ENCODE measurements at places on chromosomes 1 and 21.

- no peak for DNase-seq
Observed at GRCh38 chr21:14911351-14911750, 153.4 kb downstream of the NRIP1 start.

- DNase-seq = no peak
Observed at GRCh38 chr1:34163792-34164731, 968 bp downstream of the CSMD2 start.

DNA sequence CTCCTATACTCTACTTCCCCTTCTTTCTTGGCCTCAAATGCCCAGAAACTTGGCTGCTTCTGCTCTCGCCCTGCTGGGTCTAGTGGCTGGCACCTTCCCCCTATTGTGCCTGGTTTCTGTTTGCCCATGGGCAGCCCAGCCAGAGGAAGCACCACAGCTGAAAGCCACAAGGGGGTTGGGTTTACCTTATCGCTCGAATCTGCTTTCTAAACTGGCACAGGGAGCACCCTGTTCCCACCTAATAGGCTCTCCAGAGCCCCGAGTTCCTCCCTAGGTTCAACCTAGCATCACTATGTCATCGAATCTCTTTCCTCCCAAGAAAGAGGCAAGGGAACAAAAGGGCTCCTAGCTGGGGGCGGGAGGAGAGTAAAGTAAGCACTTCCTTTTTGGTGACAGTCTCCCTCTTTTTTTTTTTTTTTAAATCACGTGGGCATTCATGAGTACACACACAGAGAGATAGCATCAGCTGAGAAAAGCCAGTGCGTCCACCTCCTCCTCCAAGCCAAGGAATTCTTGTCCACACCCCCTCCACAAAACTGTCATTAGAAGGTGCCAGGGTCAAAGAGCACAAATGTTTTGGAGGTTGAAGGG, 72.8 kb downstream of the PLEKHA6 start:
- no peak for DNase-seq

DNA sequence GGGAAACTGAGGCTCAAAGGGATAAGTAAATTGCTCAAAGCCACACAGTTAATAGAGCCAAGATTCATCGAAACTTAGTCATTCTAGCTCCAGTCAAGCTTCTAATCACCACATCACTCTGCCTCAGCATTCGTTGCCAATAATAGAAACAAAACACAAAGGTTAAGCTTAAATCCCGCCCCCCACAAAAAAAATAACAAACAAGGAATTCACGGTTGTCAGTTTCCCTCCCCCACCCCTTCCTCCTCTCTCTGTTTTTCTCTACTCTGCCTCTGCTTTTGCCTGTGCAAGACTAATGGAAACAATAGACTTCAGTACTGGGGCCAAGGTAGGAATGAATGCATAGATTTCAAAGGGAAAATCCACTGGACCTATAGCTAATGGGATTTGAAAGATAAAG, 70.7 kb upstream of the ZNF644 start:
- no peak for DNase-seq

DNA sequence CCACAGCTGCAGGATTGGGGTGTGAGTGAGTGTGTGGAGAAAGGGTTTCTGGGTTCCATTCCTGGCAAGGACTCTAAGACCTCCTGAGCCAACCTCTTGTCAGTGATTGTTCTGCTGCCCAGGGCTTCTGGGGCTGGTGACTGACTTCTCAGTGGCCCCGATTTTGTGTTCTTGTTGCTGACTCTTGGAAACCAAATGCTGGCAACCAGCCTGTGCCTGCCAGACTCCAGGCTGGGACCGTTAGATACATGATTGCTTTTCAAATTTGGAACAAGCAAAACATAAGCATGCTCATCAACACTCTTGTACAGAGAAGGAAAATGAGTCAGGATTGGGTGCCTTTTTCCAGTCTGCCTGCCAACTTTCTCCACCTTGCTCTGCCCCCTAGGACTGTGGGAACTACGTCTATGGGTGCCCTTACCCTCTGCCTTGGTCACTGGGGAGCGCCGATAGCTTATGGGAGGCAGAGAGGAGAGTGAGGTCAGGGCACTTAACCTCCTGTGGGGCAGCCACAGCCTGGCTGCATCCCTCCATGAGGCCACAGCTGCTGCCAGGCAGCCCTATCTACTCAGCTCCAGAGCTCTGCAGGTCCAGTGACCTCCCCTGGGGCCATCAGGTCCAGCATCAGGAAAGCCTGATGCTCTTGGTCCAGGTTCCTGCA, 39.3 kb upstream of the EPS8L3 start:
- no peak for DNase-seq

- no peak for DNase-seq
Observed at GRCh38 chr1:53275566-53275965, 37.2 kb upstream of the MAGOH start.

- DNase-seq = no peak
Observed at GRCh38 chr1:192639607-192640368, 3.8 kb downstream of the RGS13 start.

GRCh38 chr1:178539291-178539690, 26.4 kb downstream of the TEX35 start:
- no peak for DNase-seq

- DNase-seq = no peak
Observed at GRCh38 chr21:45030682-45031570, 43.5 kb upstream of the ADARB1 start.

DNA sequence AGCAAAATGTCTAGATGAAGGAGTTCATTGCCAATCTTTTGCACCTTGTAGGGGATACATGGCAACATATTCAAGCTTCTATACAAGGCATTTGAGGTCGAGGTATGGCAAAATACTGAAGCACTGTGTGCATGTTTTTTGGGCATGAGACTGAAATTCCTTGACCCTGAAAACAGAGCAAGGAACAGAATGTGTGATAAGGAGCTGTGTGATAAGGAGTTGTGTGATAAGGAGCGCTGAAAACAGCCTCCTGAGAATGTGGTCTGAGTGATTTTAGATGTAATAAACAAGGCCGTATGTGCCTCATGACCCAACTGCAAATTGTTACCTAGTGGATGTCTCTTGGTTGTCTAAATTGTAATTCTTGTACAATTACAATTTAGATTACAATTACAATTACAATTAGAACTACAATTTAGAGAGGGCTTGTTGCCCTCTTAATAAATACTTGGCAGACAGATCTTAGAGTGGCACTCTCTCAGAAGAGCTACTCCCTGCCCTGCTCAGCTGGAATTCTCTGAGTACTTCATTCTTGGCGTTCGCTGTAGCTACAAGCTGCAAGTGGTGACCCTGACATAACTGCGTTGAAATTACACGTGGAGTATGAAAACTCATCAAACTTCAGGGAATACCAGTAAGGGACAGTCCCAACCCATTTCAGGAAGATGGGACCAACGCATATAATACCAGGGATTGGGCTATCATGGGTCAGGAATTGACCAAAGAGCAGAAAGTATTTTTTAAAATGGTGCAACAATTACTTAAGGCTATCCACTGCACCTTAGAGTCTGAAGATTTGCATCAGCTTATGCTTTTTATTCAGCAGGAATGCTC, 20.0 kb upstream of the ITLN1 start:
- no peak for DNase-seq

DNA sequence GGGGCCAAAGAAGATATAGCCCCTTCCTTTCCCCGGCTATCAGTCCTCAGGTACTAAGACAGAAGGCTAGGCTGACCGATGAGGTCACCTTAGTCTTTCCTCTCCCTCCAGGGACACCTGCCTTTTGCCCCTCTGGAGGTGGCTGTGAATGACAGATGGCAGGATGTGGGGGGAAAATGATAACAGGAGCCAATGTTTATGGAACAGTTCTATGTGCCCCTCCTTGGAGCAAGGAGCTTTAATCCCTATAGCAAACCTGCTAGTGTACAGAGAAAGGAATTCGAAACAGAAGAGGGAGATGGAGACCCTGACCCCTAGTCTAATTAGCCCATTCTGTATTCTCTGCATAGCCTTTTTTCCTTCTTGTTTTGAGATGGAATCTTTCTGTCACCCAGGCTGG, 28.1 kb downstream of the SERINC2 start:
- no peak for DNase-seq

DNA sequence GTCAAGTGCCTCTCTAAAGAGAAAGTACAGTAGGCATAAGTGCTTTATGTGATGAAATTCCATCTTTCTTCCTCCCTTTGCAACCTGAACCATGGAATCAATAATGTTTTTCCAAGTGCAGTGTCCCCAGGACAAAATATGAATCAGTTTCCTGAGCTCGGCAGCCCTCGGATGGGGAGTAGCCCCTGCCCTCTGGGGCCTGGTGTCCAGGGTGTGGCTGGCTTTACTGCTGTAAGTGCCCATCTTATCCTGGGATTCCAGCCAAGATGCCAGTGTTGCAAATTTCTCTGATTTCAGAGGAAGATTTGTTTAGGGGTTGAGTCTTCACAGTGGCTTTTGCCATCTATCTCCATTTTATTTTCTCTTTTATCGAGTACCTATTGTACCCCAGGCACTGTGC, 40.5 kb upstream of the SRP9 start:
- no peak for DNase-seq

DNA sequence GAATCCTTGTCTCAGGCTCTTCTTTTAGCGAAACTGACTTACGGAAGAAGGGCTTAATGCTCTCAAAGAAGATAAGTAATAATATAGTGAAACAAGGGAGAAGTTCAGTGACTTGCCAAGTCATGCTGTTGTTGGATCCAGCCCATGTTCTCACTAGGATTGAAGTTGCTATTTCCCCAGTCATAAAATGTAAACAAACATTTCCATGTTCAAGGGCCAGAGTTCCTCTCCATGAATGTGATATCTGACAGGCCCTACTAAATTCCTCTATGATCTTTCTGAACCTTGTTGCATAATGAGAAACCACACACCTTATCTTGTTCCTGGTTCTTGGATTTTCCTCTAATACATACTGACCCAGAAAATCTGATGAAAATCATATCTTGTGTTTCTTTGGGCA, 876.5 kb upstream of the B3GALT2 start:
- no peak for DNase-seq

- no peak for DNase-seq
Observed at GRCh38 chr21:29148530-29148929, 18.1 kb downstream of the MAP3K7CL start.

DNA sequence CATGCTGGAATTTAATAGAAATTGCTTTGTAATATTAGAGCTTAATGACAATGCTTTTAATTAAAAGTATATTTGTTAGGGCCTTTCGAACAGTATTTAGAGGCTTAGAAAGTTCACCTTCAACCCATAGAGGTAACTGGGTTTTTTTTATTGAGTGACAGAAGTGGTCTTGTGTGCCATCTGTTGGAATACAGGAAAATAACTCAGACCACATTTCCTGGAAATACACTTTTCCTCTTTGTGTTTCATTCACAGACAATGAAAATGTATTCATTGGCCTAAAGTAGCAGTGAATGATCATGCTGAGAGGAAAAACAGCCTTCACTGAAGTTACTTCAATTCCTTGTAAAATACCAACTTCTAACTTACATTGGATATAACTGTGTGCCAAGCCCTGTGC, 83.6 kb upstream of the L1TD1 start:
- no peak for DNase-seq

GRCh38 chr1:234918961-234919761, 209.5 kb downstream of the TOMM20 start:
- DNase-seq = no peak

GRCh38 chr1:210654176-210654981, 325.7 kb downstream of the HHAT start:
- no peak for DNase-seq

DNA sequence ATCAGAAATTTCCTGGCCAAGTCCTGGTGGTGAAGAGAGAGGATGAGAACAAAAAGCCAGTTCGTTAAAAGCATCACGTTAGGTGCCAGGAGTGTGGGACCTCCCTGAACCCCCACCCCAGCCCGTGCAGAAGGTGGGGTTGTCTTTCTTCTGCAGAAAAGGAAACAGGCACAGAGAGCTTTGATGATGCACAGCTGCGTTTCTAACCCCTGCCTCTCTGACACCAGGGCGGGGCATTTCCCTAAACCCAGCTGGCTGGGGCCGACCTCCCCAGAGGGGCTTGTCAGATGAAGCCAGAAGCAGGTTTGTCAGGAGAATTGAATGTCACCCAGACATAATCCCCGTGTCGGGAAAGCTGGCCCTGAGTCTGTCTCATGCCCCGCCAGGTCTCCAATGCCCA, 189.3 kb upstream of the EDN2 start:
- no peak for DNase-seq

DNA sequence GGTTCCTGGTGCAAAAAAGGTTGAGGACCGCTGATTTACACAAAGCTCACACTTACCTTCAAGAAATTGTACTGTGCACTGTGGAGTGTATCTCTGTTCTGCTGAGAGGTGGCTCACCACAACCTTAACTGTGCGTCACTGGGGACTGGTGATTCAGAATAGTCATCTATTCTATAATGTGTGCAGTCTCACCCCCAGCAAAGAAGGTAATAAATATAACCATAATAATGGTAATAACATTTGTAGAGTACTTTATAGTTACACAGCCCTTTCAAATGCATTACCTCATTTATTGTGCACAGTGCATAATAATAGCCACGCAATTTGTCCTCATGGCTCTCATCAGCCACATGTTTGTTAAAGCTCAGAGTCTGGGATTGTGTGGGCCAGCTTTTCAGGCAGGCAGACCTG, 59.4 kb upstream of the DUSP10 start:
- no peak for DNase-seq

- no peak for DNase-seq
Observed at GRCh38 chr1:19448491-19449439, 36.6 kb downstream of the CAPZB start.

GRCh38 chr1:81433676-81434075, 367.1 kb upstream of the ADGRL2 start:
- no peak for DNase-seq

- DNase-seq = no peak
Observed at GRCh38 chr21:33241846-33242245, 12.1 kb downstream of the IFNAR2 start.

DNA sequence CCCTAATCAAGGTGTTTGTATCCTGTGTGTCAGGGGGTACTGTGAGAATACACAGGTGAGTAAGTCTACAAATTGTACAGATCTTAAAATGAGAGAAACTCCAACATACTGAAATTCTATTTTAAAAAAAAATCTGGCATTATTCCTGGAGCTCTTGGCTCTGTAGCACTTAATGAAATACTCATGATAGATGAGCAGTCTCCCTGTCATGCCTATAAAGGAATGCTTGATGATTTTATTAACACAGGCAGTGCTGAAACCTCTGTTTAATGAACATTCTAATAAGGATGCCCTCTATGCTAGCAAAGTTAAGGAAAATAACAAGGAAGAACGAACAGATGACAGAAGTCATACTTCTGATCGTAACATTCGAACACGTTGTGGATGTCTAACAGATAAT, 233.9 kb upstream of the NEGR1 start:
- no peak for DNase-seq

GRCh38 chr1:31529999-31530684, 46.2 kb upstream of the TINAGL1 start:
- no peak for DNase-seq

DNA sequence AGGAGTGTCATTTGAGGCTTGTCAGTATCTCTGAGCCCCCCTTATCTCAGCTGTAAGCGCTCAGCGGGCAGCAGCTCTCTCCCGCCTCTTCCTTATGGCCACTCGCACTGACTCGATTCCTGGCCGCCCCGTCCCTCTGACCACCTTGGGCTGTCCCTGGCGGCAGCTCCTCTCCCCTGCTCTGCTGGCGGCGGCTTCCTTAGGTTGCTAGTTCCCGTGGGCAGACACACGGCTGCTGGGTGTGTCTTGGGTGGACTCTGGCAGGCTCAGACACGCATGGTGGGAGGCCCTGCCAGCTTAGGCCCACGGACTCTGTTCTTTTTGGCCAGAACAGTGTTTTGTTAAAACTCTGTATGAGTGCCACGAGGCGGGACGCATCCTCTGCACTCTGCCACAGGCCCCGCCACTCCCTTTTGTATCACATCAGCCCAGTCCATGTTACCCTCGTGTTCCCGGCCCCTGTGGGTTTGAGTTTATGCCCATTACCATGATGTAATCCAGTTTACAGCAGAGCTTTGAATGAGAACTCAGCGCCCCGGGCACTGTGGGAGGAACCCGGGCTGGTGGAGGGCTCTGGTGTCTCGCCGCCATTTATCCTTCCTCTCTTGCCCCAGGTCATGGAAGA, 45.9 kb downstream of the COQ8A start:
- DNase-seq = no peak

Data from stimulated activated CD8-positive, alpha-beta memory T cell treated with anti-CD3 and anti-CD28 coated beads, Interleukin-2, amount 100 ng/mL, for 1 hour (primary cell).